H9 (cell line): ENCODE measurements at places on chromosomes 7 and 10. TPM values are rescaled to one million over a fixed set of nuclear protein-coding genes. Genes with fewer than 3 reads are reported as not detected.

- no peak overlapping the region for H3K4me3 ChIP-seq
- DNase-seq: no peak
- no peaks in the 10 kb centered on the region for H3K27me3 ChIP-seq
- no peaks in the 10 kb centered on the region for H3K36me3 ChIP-seq
- no peaks in the 10 kb centered on the region for H3K4me1 ChIP-seq
- H3K27ac ChIP-seq: no peak overlapping the region
These were observed 131.8 kb upstream of the HABP2 start for GRCh38 chr10:113420733-113421675.

The LRRD1 gene
- not detected in 2 replicates for total RNA-seq

The GPNMB gene
- 1.2 TPM in 2 replicates for total RNA-seq

GRCh38 chr10:3159152-3159551, 13.4 kb downstream of the PITRM1 start:
- no peak for DNase-seq
- no peaks in the 10 kb centered on the region for H3K4me1 ChIP-seq
- peaks cover 64% of the 10 kb centered on the region for H3K36me3 ChIP-seq
- H3K27ac ChIP-seq: no peak overlapping the region
- H3K4me3 ChIP-seq: no peak overlapping the region
- H3K27me3 ChIP-seq: no peaks in the 10 kb centered on the region
